ENCODE measurements at places on chromosomes 7 and 10. TPM values are rescaled to one million over a fixed set of nuclear protein-coding genes. Genes with fewer than 3 reads are reported as not detected.

- DNase-seq = no peak
These were observed 170.8 kb upstream of the KLF14 start for GRCh38 chr7:130904792-130905191.

GRCh38 chr7:25762511-25763462 lies 389.2 kb upstream of the NFE2L3 start:
- no peak for DNase-seq

- peak; percentile 74 for DNase-seq
These were observed 427.1 kb downstream of the GPAM start for GRCh38 chr10:111756217-111757061.

GRCh38 chr10:102509387-102509786 lies 5.6 kb downstream of the SUFU start:
- no peak for DNase-seq

Gene GRB10
- 66.0 TPM for total RNA-seq
